ENCODE measurements at places on chromosomes 7 and 10.

DNA sequence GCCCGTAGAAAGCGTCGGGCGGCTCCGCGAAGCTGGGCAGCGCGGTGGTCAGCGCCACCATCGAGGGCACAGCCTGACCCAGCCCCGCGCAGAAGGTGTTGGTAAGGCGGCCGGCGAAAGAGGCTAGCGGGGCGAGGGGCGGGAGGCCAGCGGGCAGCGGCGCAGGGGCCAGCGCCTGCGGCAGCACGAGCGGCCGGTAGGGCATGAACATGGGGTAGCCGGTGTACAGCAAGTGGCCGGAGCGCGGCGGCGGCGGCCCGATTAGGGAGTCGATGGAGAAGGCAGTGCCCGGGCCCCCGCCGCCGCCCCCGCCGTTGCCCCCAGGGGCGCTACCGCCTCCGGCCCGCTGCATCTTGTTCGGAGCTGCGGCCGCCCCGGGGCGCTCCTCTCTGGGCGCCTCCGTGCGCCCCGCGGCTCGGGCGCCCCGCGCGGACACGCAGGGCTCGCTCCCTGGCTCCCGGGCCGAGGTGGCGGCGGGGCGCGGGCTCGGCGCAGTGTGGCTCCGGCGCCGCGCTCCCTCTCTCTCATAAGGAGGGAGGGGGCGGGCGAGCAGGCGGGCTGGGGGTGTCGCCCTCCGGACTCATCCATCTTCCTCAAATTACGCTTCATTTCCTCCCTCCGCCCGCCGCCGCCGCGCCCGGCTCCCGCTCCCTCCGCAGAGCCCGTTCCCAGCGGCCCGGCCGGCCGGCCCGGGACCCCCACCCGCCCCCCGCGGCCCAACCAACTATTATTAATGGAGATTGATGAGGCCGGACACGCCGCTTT lies at the start of gene GBX1:
TSS of gene GBX1 (minus strand) at position 498 of the 765 bp plus-strand sequence. CDS start at position 352, 146 bp downstream.
- no peak for DNase-seq

- DNase-seq: no peak
Measured at GRCh38 chr10:43210556-43210955, 56.3 kb downstream of the RASGEF1A start.

DNA sequence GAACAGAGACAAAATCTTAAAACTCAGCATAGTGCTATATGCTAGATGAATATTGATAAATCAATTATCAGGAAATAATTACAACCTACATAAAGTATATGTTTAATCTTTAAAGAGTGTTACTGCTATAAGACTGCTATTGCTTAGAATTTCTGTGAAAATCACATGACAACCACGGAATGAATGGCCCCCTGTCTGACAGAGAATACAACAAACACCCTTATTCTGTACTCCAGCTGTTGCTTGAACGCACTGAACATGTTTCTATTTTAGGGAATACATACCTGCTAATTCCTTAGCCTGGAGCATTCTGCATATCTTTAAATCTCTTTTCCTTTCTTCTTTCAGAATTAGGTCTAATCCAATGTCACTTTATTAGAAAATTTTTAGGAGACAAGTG lies 452.4 kb upstream of the PHF14 start:
- no peak for DNase-seq

DNA sequence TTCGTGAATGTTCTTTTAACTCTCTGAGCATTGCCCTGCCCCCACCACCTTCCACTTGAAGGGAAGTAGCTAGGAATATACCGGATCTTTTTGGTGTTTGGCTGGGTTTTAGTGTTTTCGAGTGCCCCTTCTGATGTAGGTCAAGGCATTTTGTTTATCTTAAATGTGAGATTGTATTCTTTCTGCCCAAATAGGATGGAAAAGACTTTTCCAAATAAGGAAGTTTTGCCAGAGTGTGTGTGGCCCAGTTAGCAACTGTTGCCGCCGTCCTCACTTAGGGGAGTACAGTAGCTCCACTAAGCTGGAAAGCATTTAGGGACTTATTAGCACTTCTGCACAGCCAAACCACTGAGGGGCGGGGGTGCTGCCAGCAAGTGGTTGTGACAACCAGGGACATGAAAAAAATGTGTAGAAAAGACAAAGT lies 29.8 kb upstream of the VCL start:
- DNase-seq: no peak

- no peak for DNase-seq
Measured at GRCh38 chr10:29313071-29313470, 24.2 kb downstream of the LYZL1 start.
